ENCODE measurements at places on chromosomes 7 and 10.

GRCh38 chr7:158077151-158077840 is 510.3 kb downstream of the PTPRN2 start:
- DNase-seq, result no peak

DNA sequence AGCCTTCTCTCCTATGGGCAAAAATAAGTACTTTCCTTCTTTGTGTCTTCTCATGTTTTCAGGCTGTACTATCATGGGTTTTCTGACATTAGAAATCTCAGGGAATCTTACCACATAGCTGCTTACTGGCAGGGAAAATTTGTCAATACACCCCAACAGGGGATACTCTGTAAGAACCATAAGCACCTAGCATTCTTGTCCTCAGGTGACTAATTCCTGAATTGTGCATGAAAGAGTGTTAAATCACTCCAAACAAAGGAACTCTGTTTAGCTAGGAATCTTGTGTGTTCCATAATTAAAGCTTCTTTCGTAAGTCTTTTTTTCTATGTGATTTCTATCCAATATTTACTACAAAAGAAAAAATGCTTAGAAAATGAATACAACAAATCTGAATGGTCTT is 206.7 kb upstream of the POT1 start:
- DNase-seq, result no peak

DNA sequence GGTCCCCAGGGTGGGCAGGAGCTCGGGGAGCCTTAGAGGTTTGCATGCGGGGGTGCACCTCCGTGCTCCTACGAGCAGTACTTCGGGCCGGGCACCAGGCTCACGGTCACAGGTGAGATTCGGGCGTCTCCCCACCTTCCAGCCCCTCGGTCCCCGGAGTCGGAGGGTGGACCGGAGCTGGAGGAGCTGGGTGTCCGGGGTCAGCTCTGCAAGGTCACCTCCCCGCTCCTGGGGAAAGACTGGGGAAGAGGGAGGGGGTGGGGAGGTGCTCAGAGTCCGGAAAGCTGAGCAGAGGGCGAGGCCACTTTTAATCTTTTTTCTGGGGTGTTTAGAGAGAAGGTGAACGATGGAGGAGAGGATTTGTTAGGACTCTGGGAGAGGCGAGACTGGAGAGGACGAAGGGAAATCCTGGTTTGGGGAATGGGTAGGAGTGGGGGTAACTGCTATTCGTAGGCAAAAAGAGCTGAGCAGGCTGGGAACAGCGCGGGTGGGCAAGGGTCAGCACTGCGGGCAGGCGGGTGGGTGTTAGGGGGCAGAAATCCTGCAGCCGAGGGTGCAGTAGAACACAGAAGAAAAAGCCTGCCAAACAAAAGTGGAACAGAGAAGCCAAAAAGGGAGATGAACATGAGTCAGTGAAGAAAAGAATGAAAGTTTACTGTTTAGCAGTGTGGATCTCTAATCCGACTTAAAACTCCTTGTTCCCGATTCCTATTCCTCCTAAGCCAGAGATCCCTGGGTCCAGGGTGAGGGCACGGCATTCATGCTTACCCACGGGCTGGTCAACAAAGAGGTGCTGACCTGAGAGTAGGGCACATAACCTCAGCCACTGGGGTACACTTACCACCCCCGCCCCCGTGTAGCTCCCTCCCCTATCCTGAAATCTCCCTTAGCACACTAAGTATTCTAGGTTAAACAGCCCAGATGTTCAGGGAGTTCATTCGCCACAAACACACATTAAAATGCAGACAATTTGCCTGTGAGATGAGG is 26.9 kb downstream of the PRSS2 start:
- DNase-seq, result no peak

DNA sequence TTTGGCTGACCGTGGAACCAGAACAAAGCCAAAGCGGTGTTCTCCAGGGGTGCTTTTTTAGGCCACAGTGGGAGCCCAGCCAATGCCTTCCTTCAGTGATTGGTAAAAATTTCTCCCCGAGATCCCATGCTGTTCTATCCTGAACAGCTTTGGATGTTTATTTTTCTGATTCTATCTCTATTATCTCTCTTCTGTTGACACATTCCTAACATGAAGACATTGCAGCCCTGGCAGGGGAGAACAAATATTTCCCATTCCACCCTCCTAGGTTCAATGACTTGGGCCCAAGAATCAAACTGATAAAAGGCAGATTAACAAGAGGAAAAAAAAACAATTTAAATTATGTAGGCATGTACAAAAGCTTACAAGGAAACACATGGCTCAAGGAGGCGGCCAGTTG is 162.7 kb downstream of the PFKFB3 start:
- no peak for DNase-seq

DNA sequence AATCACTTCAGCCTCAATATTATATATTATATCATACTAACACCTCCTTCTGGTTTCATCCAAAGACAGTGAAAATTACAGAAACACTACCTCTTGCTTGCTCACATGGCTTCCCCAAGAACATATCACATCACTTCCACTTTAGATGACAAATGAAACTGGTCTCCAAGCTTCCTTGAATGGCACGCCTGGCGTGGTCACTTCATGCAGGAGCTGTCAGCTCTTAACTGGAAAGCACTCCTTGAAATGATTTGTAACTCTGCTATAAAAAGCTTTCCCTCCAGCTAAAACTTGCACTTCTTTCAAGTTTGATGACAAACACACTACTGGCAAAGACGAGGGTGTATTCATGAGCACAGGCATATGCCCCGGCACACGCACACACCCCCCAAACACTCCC is 84.1 kb upstream of the INHBA start:
- no peak for DNase-seq

DNA sequence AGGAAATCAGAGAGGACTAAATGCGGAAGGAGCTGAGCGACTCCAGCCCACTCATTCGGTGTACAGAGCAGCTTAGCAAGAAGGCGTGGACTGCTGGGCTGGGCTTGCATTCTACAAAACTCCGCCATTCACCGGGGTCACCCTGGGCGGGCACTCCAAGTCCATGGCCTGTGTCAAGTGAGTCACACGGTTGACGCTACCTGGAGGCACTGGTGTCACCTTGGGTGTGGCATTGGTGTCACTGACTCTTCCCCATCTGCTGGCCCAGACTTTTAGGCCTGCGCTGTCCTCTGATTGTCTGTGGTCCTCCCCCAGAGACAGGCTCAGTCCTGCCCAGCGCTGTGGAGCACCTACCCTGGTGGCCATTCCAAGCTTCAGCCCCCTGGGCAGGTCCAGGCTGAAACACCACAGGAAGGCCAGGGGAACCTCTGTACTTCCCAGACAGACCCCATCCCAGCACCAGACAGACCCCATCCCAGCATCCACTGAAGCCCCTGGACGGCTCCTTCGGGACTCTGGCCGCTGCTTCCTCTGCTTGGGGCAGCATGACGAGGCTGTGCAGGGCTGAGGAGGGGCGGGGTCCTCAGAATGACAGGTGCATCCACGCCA is 30.6 kb upstream of the CNPY1 start:
- DNase-seq, result no peak

DNA sequence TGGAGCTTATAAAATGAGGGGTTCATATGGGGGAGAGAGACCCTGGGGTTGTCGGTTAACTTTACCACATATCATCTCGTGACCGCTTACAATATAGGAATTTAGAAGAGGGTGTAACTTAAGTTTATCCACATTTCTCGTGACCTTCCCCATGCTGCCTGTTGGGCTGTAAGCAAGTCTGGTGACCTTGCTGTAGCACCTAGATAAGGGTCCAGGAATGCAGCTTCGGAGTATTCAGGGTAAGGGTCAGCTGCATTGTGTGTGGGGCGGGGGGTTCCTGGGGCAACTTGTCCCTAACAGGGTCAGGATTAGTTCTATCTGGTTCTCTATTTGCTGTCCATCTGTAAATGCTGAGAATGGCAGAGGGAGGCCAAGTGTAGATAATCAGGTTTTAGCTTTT is 1.3 kb upstream of the CHST3 start:
- no peak for DNase-seq

GRCh38 chr7:112341464-112341863 is 108.8 kb upstream of the IFRD1 start:
- no peak for DNase-seq

GRCh38 chr10:78000956-78001472 is 28.3 kb downstream of the POLR3A start:
- no peak for DNase-seq

DNA sequence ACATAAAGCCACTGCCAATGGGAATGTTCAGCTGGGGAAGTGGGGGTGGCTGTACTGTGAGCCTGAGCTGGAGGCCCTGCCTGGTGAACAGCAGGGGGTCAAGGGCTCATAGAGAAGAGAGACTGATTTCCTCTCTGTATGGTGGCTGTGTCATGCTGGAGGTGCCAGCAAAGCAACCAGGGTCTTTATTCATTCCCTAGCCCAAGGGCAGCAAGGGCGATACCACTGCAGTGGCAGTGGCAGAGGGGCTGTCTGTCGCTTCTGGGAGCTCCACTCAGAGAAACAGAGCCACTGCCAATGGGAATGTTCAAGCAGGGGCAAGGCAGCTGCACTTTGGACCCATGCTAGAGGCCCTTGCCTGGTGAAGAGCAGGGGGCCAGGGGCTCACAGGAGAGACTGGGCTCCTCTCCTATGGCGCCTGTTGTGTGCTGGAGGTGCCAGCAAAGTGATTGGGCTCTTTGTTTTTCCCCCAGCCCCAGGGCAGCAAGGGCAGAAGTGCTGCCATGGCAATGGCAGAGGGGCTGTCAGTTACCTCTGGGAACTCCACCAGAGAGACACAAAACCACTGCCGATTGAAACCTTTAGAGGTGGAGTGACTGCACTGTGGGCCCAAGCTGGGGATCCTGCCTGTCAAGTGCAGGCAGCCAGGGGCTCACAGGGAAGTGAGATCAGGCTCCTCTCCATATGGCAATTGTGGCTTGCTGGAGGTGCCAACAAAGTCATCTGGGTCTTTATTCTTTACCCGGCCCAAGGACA is 545.1 kb downstream of the SH2D4B start:
- no peak for DNase-seq

DNA sequence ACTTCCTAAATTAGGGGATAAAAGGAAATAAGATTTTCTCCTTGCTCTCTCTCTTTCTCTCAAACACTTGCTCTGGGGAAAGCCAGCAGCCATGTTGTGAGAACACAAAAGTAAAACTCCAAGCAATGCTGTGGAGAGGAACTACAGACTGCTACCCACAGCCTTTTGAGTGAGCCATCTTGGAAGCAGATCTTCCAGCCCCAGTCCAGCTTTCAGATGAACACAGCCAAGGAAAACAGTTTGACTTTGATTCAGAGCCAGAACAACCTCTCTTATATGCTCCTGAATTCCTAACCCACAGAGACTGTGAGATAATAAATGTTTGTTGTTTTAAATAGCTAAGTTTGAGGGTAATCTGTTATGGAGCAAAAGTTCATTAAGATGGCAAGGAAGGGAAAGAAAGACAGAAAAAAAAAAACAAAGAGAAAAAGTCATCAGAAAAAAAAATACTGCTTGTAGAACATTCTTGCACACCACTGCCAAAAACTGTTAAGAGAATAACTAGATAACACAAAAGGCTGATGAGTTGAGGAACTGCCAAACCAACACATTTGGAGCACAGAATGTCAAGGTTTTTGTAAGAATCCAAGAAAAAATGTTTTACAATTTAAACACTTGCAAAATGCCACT is 20.9 kb upstream of the PRKAR2B start:
- no peak for DNase-seq

DNA sequence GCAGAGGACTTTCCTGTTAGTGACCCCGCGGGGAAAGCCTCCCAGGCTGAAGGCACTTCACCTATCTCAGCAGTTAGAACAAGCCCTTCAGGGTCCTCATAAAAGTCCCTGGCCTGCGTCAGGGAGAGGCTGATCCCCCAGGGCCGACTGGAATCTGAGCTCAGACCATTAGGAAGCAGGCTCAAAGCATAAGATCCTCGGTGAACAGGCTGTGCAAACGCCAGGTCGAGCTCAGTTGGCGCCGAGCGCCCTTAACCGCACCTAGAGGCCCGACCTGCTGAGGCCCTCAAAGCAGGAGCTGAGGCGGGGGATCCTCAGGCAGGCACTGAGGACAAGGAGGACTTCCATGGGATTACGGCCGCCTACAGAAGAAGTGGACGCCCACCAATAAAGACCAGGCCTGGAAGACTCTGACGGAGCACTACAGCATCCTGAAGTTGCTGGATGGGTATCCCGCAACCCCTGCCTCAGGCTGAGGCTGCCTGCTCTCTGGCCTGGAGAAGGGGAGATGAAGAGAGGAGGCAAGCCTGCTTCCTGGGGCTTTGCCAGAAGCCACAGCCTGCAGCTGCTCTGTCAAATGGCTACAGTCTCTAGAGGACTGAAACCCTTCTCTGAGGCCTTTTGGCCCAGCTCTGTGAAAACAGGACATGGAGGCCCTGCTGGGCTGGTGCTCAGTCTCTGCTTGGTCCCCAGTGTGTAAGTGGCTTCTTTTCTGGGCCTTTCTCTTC is 29.9 kb downstream of the LIPJ start:
- DNase-seq, result no peak

- DNase-seq, result no peak
Measured at GRCh38 chr7:86644282-86645224, 844 bp downstream of the GRM3 start.

- no peak for DNase-seq
Measured at GRCh38 chr7:127932496-127932895, 98.7 kb downstream of the LRRC4 start.

DNA sequence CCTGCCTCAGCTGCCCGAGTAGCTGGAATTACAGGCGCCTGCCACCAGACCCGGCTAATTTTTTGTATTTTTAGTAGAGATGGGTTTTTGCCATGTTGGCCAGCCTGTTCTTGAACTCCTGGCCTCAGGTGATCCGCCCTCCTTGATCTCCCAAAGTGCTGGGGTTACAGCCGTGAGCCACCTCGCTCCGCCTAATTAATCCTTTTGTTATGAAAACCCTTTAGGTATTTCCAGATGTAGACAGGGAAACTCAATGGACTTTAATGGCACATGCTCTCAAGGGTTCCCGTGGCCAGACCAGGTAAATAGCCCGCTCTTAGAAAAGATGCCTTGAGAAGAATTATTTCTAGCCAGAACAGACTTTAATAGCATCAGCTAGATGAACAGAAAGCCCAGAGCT is 19.7 kb upstream of the EXOC4 start:
- DNase-seq, result no peak
